DMS79 (cell line): ENCODE measurements at places on chromosomes 6 and 20.
A peak's percentile ranks its signal among the peaks of the same experiment; 100 is the strongest.

DNA sequence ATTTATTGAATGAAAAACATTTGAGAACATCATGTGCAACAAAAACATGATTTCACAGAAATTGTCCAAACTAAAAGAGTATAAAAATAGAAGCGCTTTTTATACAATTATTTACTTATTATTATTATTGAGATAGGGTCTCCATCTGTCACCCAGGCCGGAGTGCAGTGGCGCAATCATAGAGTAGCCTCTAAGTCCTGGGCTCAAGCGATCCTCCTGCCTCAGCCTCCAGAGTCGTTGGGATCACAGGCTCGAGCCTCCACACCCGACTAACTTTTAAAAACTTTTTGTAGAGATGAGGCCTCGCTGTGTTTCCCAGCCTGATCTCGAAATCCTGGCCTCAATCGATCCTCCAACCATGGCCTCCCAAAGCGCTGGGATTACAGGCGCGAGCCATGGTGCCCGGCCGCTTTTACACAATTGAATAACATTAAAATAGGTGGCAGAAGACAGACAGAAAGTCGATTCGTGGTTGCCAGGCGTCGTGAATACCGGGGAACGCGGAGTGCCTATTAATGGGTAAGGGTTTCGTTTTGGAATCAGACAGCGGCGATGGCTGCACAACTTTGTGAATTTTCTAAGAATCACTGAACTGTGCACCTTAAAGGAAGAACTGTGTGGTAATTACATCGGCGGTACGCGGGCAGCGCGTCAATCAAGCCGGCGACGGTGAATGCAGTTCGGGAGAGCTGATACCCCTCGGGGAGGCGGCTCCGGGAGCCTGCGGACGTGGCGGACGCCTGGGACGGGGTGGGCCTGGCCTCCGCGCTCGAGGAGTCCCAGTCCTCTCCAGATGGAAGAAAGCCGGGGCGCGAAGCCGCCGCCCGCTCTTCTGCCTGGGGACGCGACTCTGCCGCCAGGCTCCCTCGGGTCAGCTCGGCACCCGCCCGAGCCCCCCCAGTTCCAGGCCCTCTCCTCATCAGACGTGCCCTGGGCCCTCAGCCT lies 807 bp downstream of the TBC1D20 start:
- DNase-seq, result no peak

GRCh38 chr20:37686762-37687477 lies 6.9 kb upstream of the CTNNBL1 start:
- DNase-seq, result no peak

- no peak for DNase-seq
These were observed 1.6 kb downstream of the DNAAF9 start for GRCh38 chr20:3405696-3406358.

- no peak for DNase-seq
These were observed 117.4 kb downstream of the RFX6 start for GRCh38 chr6:116994447-116994846.

DNA sequence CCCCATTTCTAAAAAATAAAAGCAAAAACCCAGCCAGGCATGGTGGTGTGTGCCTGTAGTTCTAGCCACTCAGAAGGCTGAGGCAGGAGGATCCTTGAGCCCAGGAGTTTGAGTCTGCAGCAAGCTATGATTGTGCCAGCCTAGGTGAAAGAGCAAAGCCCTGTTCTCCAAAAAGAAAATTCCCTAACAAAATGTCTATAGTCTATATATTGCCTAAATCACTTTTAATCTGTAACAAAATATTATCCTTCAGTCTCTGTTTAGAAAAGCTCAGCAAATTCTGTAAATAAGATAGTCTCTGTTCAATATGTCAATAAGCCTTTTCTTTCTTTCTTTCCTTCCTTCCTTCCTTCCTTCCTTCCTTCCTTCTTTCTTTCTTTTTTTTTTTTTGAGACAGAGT lies 75.8 kb upstream of the ZFP64 start:
- no peak for DNase-seq

- peak; percentile 51 for DNase-seq
These were observed 242.2 kb downstream of the HIVEP2 start for GRCh38 chr6:142702501-142703460.

- DNase-seq, result no peak
These were observed 765 bp downstream of the IRAK1BP1 start for GRCh38 chr6:78868116-78868515.

- DNase-seq, result no peak
These were observed 62.6 kb upstream of the GGTLC1 start for GRCh38 chr20:24051160-24051559.

DNA sequence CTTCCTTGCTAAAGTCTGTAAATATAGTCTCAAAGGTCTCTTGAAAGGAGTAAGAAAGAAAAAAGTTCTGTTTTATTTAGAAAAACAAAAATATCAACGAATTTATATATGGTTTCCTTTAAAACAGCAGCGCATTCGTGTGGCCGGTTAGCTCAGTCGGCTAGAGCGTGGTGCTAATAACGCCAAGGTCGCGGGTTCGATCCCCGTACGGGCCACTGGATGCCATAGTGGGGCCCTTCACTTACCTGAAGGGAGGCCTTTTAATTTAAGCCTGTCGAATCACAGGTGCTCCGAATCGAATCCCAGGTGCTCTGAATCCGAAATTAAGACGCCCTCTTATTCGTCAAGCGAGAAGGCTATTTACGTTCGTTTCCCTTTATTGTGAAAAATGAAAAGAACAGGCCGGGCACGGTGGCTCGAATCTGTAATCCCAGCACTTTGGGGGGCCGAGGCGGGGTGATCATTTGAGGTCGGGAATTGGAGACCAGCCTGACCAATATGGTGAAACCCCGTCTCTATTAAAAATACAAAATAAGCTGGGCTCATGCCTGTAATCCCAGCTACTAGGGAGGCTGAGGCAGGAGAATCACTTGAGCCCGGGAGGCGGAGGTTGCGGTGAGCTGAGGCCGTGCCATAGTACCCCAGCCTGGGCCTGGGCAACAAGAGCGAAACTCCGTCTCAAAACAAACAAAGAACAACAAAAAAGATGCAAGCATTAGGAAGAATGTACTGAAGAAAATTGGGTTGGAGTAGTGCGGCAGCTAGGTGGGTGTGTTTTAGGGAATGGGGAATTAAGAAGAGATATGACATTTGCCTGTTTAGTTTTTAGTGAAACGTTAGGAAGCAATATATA lies 195.8 kb upstream of the ZNF184 start:
- DNase-seq, result peak; percentile 4

DNA sequence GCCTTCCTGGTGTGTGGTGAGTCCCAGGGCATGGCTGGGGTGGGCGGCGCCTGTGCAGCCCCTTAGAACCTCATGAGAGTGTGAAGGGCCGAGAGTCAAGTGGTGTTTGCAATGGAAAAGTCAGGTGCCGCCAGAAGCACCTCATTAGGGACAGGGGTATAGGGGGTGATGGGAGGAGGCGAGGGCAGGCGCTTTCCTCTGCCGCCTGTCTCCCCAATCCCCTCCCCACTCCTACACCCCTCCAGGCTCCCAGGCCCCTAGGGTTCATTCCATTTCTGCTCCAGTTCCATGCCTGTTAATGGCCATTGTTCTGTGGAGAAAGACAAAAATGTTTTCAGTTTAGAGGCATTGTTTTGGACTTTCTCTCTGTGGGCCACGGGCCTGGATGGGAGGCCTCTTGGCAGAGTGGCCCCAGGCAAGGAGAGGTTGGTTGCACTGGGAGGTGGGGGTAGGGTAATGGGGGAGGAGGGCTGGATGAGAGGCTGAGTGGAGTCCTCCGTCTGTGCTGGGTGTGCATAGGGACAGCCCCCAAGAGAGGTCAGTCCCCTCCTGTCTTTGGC lies 21.4 kb upstream of the SCUBE3 start:
- DNase-seq, result no peak

- DNase-seq, result no peak
These were observed 46.8 kb downstream of the EIF2S2 start for GRCh38 chr20:34065260-34065659.

- DNase-seq, result no peak
These were observed 700.0 kb downstream of the RFPL4B start for GRCh38 chr6:113047148-113047547.

DNA sequence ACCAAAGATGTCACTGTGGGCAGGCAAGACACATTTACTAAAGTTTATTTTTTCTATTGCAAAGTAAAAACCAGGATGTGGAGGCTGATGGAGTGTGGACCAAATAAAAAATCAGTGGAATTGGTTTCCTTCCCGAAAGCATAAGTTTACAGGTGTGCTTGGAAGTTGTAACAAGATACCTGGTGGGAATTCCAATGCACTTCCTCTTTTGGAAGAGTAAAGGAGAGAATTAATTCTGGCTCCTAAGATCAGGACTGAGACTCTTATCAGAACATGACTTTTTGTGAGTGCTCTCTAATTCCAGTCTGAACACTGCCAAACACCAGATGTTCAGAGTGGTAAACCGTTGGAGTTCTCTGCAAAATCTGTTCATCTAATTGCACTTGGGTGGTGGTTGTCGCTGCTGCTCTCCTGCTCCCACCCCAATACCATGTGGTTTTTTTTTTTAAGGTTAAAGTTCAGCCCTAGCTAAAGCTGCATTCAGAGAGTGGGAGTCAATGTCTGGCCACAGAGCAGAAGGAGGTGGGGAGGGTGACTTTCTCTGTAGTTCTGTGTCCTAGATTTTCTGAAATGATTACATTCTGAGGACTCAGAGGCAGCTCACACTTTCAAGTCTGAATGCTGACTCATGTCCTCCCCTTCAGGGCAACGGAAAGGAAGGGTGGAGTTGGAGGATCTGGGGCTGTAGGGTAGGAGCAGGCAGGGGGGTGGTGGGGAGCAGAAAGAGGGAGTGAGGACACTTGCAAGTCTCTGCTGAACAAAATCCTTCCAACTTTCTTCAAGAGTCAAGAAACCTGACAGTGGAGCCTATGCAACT lies 275.8 kb upstream of the PRDM1 start:
- DNase-seq, result no peak

DNA sequence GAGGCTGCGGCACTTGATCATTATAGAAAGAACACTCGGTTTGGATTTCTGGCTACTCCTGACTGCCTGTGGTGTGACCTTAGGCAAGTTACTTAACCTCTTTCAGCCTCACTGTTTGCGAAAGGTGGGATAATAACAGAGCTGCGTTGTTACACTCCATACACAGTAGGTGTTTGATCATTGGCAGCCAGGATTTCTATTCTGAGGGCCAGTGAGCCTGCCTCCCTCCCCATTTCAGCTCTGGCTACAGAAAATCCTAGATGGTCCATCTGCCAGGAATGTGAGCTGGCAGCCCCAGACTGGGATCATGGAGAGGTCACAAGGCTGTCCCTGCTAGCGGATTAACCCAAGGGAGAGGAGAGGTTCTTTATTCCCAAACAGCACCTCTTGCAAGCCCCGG lies 2.7 kb downstream of the KCNB1 start:
- DNase-seq, result no peak

- no peak for DNase-seq
These were observed at the start of gene MRAP2 for GRCh38 chr6:84033523-84034451. Gene MRAP2 (plus strand): TSS chr6:84033772. CDS start chr6:84055319, 21,547 bp downstream.

DNA sequence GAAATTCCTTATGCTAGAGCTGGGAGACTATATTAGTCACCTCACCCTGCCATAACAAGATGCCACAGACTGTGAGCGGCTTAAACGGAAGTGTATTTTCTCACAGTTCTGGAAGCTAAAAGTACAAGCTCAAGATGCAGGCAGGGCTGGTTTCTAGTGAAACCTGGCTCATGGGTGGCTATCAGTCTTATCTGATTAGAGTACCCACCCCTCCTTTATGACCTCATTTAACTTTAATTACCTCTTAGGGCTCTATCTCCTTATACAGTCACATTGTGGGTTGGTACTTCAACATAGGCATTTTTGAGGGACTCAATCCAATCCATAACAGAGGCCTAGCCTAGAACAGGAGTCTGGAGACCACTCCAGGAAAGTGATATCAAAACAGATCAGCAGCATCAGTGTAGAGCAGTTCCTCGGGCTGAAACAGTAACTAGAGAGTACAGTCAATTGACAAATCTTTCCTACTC lies 2.3 kb upstream of the SNRNP48 start:
- DNase-seq, result no peak

DNA sequence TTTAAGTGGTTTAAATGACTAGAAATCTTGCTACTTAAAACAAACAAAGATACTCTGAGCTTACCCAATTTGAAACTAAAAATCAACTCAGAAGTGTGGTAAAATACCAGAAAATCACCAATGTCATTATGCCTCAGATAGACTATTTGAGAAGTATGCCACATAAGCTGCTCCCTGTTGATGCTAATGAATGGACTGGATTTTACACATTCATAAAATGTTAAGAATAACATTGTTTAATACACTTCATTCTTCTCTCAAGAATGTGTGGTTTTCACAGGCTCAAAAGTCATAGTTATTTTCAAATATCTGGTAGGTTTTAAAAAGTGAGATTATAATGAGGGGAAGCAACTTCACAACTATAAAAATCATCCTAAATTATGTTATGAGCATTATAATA lies 170.6 kb downstream of the TASP1 start:
- DNase-seq, result no peak

- no peak for DNase-seq
These were observed 57.6 kb upstream of the IPCEF1 start for GRCh38 chr6:154414021-154414813.

DNA sequence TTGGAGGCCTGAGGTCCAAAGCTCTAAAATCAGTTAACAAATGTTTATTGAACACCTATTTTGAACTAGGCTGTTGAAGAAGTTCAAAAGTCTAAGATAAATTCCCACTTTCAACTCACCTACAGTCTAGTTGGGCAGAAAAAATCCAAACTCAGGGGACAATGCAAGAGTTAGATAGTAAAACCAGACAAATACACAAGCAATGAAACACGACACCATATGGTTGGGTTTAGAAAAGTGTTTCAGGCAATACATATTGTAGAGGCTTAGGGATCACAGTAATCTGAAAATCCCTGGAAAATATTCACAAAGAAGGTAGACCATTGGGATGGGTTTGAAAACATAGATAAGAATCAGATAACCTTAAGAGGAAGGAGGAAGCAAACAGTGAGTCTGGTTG lies 1.3 kb upstream of the CARMIL1 start:
- no peak for DNase-seq

DNA sequence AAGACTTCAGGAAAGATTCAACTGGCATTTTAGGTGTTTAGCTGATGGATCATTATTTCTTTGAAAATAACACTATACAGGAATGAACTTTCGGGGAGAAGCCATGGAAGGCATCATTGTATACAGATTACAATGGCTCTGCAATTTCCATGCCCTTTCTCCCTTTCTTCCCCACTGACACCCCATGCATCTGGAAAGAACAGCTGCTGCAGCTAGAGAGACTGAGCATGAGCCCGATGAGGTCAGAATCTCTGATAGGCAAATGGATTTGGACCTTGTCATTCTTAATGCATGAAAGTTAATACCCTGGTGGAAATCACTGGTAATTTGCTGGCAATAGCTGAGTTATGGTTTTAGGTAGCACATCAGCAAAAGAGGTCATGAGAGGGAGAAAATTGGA lies 54.8 kb downstream of the BTBD3 start:
- DNase-seq, result no peak
